ENCODE measurements at places on chromosomes 1 and 21.

- DNase-seq, result no peak
Observed at GRCh38 chr21:45764792-45765191, 121.3 kb downstream of the PCBP3 start.

- DNase-seq, result no peak
Observed at GRCh38 chr21:17818186-17819113, 706 bp downstream of the C21orf91 start.

DNA sequence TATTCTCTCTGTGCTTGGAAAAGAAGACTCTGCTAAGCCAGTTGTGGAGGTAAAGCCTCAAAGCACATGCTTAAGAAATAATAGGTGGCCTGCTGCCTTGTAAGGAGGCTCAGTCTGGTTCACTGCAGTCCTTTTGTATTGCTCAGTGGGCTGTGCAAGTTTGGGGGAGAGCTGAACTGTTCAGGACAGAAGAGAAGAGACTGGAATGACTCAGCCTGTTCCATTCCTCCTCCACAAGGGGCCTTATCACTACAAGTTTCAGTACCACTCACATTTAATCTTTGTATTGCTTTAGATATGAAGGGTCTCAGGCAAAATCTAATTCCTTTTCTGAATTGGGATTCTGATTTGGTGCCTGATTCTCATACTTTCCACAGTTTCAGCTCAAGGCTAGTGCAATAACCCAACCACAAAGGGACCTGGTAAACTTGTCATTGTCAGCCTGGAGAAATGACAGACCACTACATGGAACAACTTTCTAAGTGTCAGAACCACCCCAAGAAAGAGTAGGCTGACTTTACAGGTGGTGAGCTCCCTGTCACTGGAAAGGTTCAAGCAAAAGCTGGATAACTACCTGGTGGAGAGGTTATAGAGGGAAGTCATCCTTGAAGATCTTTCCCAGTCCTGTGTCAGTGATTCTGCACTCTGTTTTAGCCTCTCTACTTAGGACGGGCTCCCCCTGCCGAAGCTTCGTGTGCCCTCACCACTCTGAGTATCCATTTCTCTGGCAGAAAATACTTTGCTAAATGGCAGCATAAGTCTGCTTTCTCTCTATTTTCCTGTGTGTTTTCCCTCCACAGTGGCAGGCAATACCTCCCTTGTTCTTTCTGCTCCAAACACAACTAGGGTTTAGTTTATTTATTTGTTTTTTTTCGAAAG is 162.9 kb upstream of the GJB5 start:
- no peak for DNase-seq

- DNase-seq, result no peak
Observed at GRCh38 chr1:4045397-4046010, 145.4 kb upstream of the C1orf174 start.

- DNase-seq, result peak; percentile 23
Observed at GRCh38 chr1:960363-961131, at the start of gene KLHL17. Gene KLHL17 (plus strand): TSS chr1:960584. CDS start chr1:960694, 110 bp downstream.

DNA sequence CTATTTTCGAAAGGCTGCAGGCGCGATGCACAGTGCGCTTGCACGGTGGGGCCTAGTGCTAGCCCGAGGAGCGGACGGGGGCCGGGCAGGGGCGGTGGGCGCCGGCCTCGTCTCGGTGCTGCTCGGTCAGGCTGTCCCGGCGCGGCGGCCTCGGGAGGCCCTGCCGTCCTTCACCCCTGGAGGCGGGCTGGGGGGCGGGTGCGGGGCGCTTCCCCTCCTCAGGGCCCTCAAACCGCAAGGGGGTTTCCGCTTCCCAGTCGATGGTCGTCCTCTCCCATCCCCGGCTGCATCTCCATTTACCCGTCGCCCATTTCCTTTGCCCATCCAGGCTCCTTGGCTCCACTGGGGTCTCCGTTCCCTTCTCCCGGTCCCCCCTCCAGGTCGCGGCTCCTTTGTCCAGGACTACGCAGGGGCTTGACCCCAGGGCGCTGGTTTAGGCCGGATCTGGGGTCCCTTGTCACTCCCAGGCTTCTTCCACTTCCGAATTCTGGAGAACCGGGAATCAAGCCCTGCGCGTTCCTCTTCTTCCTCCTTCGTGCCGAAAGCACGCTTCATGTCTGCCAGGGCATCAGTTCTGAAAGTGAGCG is 196.3 kb upstream of the LMO4 start:
- no peak for DNase-seq
